Heart right ventricle (tissue), 16 donors: ENCODE measurements at places on chromosomes 13 and 19.

DNA sequence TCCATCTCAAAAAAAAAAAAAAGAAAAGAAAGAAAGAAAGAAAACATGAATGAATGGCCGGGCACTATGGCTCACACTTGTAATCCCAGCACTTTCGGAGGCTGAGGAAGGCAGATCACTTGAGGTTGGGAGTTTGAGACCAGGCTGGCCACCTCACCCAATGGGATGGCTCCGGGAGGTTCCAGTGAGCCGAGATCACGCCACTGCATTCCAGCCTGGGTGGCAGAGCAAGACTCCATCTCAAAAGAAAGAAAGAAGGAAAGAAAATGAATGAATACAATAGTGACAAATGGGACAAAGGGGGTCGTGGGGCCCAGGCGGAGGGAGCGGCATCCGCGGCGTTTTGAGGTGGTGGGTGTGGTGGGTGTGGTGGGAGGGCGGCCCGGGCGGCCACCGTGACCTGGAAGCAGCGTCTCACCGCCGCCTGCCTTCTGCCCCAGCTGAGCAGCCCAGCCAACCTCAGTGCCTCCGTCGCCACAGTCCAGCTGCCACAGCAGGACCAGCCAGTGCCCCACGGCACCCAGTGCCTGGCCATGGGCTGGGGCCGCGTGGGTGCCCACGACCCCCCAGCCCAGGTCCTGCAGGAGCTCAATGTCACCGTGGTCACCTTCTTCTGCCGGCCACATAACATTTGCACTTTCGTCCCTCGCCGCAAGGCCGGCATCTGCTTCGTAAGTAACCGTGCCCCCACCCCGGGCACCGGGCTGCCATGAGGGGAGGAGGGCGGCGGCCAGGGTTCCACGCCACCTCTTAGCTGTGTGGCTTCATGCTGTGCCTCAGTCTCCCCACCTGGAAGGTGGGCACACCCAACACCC lies 5.1 kb downstream of the PRTN3 start:
- H3K27me3 ChIP-seq, result peaks cover 56% of the 10 kb centered on the region
- no peak for DNase-seq
- H3K4me3 ChIP-seq, result no peak overlapping the region
- H3K36me3 ChIP-seq, result no peaks in the 10 kb centered on the region

- peak overlapping the region; percentile 99 for H3K4me3 ChIP-seq
- peaks cover 32% of the 10 kb centered on the region for H3K4me1 ChIP-seq
- peak overlapping the region; percentile 11 for H3K27ac ChIP-seq
- no peaks in the 10 kb centered on the region for H3K27me3 ChIP-seq
These were observed 512 bp downstream of the MED4 start for GRCh38 chr13:48094404-48094780.

DNA sequence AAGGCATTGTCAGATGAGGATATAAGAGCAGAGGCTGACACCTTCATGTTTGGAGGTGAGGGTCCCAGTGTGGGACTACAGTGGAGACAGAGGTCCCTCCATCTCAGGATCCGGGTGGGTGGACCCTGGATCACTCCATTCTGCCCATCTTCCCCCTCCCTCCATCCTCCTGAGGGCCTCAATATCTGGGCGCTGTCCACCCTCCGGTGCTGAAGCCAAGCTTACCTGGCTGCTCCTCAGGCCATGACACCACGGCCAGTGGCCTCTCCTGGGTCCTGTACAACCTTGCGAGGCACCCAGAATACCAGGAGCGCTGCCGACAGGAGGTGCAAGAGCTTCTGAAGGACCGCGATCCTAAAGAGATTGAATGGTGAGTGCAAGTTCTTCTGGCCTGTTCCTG lies 11.9 kb downstream of the CYP4F12 start:
- no peak overlapping the region for H3K27ac ChIP-seq
- no peaks in the 10 kb centered on the region for H3K4me1 ChIP-seq
- no peak for DNase-seq
- no peaks in the 10 kb centered on the region for H3K36me3 ChIP-seq

DNA sequence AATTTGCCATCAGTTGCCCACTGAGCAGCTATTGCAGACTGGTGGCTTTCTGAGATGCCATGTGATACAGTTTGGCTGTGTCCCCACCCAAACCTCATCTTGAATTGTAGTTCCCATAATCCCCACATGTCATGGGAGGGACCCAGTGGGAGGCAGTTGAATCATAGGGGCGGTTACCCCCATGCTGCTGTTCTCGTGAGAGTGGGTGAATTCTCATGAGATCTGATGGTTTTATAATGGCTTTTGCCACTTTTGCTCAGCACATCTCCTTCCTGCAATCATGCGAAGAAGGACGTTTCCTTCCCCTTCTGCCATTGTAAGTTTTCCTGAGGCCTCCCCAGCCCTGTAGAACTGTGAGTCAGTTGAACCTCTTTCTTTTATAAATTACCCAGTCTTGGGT lies 34.8 kb upstream of the ANKRD10 start:
- H3K36me3 ChIP-seq, result no peaks in the 10 kb centered on the region
- no peak overlapping the region for H3K27ac ChIP-seq
- no peak for DNase-seq

GRCh38 chr19:38433268-38433733 lies at the start of gene RYR1:
TSS of gene RYR1 (plus strand) at chr19:38433691. CDS start at chr19:38433830, 139 bp downstream.
- H3K4me1 ChIP-seq, result peaks cover 12% of the 10 kb centered on the region
- H3K27ac ChIP-seq, result no peak within 1 kb of the TSS
- peaks cover 6% of the 10 kb centered on the region for H3K27me3 ChIP-seq

GRCh38 chr19:39995794-39996193 lies 1.1 kb upstream of the ZNF546 start:
- H3K4me3 ChIP-seq, result peak overlapping the region; percentile 70
- H3K4me1 ChIP-seq, result peaks cover 15% of the 10 kb centered on the region
- no peaks in the 10 kb centered on the region for H3K36me3 ChIP-seq

- peaks cover 87% of the 10 kb centered on the region for H3K27me3 ChIP-seq
- H3K4me1 ChIP-seq, result no peaks in the 10 kb centered on the region
- H3K36me3 ChIP-seq, result no peaks in the 10 kb centered on the region
- H3K4me3 ChIP-seq, result no peak overlapping the region
These were observed 707 bp upstream of the KLK8 start for GRCh38 chr19:51002089-51002532.

DNA sequence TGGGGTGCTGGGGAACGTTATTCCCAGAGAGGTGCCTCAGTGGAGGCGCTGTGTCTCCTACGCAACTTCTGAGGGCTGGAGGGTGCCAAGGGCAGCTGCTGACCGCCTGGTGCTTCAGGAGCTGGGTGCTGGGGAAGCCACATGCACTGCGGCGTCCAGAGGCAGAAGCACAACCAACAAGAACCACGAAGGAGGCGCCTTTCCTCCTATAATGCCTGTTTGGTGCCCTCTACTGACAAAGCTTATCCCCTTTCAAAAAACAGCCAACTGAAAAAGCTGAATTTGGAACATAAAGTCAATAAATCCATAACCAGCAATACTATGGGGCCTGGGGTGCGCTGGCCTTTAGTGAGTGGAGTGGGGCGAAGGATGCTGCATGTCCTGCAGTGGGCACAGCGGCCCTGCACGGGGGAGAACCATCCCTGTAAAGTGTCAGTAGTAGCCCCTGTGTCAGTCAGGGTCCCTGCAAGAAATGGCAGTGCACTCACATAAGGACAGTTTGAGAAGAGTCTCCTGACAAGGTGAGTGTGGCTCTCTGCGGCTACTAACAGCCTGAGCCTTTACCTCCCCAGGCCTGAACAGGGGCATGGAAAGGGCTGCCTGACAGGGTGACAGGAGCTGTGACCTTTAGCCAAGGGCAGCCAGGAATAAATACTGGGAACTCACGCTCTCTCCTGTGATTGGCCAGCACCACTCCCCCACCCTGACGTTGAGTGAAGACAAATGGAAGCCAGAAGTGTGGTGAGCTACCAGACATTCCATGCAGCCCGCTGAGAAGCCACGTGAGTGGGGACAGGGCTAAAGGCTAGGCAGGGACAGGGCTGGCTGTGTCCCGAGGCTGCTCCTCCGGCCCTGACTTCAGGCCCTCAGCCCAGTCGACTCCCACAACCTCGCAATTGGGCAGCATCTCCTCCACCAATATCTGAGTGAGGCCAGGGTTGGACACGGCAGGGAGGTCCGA lies 4.5 kb upstream of the B3GNT8 start:
- peak; percentile 71 for DNase-seq
- H3K4me1 ChIP-seq, result peaks cover 14% of the 10 kb centered on the region
- H3K36me3 ChIP-seq, result peaks cover 31% of the 10 kb centered on the region
- peak overlapping the region; percentile 94 for H3K27ac ChIP-seq
- no peak overlapping the region for H3K4me3 ChIP-seq
- no peaks in the 10 kb centered on the region for H3K27me3 ChIP-seq

DNA sequence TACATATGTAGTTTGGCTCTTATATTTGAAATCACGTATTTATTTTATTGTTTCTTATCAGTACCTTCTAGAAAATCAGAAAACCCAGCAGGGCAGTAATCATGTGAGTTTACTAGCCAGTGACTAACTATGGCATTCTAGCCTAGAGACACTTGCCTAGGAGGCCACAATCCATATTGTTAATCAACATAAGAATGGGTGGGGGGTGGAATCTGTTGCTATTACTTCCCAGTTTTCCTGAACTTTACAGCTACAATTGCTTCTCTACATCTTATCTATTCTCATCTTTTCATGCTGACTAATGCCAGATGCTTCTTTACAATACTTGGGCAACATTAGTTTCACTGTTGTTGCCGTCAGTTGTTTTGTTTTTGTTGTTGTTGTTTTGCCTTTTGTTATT lies 18.7 kb upstream of the ATXN8OS start:
- no peak overlapping the region for H3K4me3 ChIP-seq
- H3K36me3 ChIP-seq, result no peaks in the 10 kb centered on the region
- H3K4me1 ChIP-seq, result no peaks in the 10 kb centered on the region

DNA sequence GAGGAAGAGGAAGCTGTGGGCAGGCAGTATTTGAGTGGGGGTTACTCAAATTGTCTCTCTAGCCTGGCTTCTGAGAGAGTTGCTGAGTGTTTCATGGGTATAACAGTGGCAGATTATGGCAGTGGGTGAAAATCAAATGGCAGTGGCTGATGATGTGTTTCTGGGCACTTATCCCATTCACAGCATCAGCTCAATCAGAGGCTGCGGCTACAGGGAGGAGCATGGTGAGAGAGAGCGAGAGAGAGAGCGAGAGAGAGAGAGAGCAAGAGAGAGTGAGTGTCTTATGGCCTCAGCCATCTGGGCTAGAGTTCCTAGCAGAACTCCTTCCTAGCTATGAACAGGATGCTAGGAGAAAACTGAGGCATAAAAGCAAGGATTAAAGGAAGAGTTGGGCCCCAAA lies 178.9 kb downstream of the OLFM4 start:
- no peaks in the 10 kb centered on the region for H3K4me1 ChIP-seq
- DNase-seq, result no peak
- H3K4me3 ChIP-seq, result no peak overlapping the region
- H3K27ac ChIP-seq, result no peak overlapping the region
- no peaks in the 10 kb centered on the region for H3K36me3 ChIP-seq
- peaks cover 11% of the 10 kb centered on the region for H3K27me3 ChIP-seq

- H3K36me3 ChIP-seq, result no peaks in the 10 kb centered on the region
- H3K27ac ChIP-seq, result no peak overlapping the region
- no peak for DNase-seq
- peaks cover 19% of the 10 kb centered on the region for H3K4me1 ChIP-seq
- H3K27me3 ChIP-seq, result no peaks in the 10 kb centered on the region
These were observed 3.2 kb downstream of the ZNF441 start for GRCh38 chr19:11769995-11770394.

DNA sequence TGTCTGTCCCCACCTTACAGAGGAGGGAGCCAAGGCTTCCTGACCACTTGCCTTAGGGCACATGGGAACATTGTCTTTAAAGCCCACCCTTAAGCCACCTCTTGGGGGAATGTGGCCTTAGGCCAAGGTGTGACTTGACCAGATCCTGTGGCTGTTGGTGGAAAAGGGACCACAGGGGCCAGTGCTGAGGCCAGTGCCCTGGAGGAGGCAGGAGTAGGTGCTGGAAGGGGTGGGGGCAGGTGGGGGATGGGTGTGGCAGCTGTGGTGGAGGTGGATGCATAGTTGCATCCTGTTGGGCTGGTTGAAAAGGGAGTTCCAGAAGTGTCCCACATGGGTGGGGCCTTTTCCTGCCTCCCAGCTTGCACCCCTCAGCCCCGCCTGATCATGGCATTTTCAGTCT lies 44.8 kb downstream of the DNM2 start:
- DNase-seq, result peak; percentile 66
- no peaks in the 10 kb centered on the region for H3K27me3 ChIP-seq
- H3K4me1 ChIP-seq, result peaks cover 74% of the 10 kb centered on the region
- H3K4me3 ChIP-seq, result no peak overlapping the region

DNA sequence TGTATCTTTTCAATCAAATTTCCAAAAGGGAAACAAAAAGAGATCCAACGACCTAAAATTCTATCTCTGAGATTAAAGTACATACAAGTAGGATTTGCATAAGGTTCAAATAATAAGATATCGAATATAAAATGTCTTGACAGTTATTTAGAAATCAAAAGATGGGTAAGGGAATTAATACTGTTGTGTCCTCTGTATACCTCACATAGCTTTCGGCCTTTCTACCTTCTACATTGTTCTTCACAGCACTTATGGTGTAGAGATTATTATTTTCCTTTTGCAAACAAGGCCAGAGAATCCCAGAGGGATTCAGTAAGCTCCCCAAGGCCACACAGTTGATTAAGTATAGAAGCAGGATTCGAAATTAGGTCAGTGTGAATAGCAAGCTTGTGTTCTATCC lies 403.6 kb downstream of the SPRY2 start:
- H3K36me3 ChIP-seq, result no peaks in the 10 kb centered on the region
- no peaks in the 10 kb centered on the region for H3K4me1 ChIP-seq
- H3K4me3 ChIP-seq, result no peak overlapping the region
- H3K27ac ChIP-seq, result peak overlapping the region; percentile 75
- no peak for DNase-seq
- H3K27me3 ChIP-seq, result no peaks in the 10 kb centered on the region

- H3K27ac ChIP-seq, result peak overlapping the region; percentile 70
- H3K4me3 ChIP-seq, result peak overlapping the region; percentile 25
- H3K4me1 ChIP-seq, result peaks cover 21% of the 10 kb centered on the region
- no peak for DNase-seq
- H3K27me3 ChIP-seq, result no peaks in the 10 kb centered on the region
These were observed 4.0 kb downstream of the TPGS1 start for GRCh38 chr19:511101-511851.

DNA sequence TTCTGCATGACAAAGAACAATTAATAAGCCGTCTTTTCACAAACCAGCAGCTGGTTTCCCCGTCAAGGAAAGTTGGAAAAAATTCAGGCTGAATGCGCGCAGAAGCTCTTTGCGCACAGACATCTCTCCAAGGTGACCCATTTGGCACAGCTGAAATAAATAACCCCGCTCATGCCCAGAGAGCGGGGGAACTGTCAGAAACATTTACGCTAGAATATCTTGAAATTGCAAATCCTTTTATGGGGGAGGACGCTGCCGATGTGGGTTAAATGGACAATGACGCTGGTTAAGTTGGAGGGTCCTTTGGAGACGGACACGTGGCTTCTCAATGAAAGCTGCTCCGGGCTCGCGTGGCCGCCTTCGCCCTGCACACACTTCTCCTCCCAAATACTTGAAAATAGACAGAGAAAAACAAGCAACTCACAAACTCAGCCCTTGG lies 30.6 kb downstream of the GSX1 start:
- H3K4me1 ChIP-seq, result peaks cover 11% of the 10 kb centered on the region
- H3K27me3 ChIP-seq, result no peaks in the 10 kb centered on the region
- H3K36me3 ChIP-seq, result no peaks in the 10 kb centered on the region
- no peak for DNase-seq
- no peak overlapping the region for H3K27ac ChIP-seq
